ENCODE measurements at places on chromosomes 1 and 21.

DNA sequence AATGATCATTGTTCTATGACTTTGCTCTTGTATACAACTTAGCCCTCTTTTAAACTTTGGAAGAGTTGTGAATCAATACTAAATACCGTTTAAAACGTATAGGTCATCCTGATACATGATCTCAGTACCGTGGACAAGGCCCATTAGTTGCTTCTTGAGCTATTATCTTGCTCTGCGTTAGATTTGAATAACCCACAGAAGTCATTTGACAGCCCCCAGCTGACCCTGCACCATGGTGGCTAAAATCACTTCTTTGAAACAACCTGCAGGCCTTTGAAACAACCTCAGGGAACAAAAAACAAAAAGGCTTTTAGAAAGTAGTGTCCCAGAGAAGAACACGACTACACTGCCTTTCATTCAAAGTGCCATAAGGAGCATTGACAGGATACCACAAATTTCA lies 473.0 kb upstream of the ADGRL2 start:
- no peak for DNase-seq

- no peak for DNase-seq
These were observed 63.0 kb upstream of the MPC2 start for GRCh38 chr1:167999877-168000276.

DNA sequence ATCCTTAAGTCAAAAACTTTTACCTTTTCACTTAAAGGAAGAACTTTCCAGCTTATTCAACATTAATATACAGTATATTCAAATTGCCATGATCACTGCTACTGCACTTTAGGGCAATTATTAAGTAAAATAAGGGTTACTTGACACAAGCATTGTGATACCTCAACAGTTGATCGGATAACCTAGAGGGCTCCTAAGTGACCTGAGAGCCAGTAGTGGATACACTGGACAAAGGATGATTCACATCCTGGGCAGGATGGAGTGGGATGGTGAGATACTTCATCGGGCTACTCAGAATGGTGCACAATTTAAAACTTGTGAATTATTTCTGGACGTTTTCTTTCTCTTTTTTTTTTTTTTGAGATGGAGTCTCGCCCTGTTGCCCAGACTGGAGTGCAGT lies 54.5 kb upstream of the PPM1J start:
- no peak for DNase-seq

GRCh38 chr1:53293123-53293522 lies 34.7 kb downstream of the LRP8 start:
- DNase-seq = no peak

DNA sequence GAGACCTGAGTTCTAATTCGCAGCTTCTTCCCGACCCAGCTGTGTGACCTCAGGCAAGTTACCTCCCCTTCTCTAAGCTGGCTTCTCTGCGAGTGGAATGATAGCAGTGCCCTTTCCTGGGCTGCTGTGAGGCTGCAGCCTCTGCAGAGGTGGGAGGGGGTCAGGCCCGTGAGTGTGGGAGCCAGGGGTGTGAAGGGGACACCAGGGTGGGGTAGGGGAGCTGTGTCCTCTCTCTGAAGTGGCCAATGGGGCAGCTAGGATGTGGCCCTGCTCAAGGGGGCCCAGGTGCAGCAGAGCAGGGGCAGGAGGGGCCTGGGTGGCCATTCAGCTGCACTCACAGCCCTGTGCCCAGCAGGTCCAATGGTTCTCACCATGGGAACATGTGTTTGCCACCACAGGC lies 24.5 kb downstream of the DMRTB1 start:
- DNase-seq = no peak

DNA sequence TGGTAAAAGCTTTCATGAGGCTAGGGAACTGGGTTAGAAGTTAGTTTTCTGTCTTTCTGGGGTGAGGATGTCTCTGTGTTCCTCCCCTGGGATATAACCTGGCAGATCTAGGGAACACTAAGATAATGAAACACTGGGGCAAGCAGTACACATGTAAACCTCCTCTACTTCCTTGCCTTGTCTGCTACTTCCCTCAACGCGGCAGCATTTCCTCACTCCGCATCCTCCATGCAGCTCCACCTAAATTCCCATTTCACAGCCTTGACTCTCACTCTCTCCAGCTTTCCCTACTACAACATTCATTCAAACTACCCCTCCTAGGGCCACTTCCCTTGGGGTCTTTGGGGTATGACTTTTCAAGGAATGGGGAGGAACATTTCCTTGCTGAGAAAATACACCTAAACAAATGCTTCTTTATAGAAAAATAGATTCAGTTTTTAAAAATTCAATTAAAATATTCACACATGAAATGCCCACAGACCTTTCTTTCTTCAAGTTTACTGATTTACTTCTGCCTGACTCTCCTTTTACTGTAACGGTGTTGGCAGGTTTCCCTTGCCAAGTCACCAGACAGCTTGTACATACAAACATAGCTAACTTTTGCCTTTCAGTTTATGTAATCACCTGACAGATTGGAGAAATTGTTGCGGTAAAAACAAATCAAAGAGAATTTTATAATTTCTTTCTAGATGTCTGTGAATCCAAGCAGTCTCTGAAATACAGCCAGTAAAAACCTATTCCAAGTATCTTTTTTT lies 90.1 kb downstream of the TNFSF18 start:
- DNase-seq = no peak

DNA sequence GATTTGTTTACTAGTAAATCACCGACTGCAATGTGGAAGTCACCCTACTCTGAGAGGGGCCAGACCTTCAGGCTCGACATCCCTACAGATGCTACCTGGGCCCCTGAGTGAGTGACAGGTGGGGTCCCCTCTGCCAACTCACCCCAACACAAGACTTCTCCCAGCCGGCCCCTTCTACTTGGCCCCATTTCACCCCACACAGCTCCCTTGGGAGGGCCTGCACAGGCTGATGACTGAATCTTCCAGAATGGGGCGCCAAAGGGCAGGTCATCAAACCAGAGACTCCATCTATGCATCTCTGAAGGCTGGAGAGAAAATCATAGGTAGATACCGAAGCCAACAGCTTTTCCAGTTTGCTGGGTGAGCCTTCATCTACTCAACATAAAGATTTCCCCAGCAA lies 9.4 kb upstream of the S100A8 start:
- no peak for DNase-seq

DNA sequence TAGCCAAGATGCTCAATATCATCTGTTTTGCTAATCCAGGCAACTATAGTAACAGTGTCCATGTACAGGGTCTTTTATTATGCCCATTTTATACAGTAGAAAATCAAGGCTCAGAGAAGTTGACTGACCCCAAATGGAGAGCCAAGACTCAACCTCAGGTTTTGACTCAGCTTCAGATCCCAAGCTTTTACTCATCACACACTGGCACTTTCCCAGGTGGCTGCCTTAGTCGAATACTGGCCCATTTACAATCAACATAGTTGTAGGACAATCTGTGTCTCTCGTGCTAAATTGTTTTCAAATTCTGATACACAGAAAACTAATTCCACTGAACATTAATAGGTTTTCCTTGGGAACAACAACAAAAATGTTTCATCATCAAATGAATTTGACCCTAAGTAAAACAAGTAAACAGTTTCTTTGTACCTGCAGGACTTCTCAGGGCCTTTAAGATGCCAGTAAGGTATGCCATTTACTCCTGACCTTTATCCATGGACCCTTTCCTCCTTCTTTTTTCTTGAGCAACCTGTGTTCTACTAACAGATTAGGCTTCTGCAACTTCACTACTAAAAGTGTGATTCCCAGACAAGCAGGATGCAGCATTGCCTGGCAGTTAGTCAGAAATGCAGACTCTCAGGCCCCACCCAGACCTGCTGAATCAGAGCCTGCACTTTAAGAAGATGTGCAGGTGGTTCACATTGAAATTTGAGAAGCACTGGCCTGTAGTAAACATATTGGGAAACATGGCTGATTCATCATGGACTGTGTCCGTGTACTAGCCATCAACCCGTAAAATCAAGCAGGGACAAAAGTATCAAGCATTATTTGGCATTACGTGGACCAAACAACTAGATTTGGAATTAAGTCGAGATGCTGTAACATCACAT lies 128.8 kb downstream of the RRAGC start:
- no peak for DNase-seq

DNA sequence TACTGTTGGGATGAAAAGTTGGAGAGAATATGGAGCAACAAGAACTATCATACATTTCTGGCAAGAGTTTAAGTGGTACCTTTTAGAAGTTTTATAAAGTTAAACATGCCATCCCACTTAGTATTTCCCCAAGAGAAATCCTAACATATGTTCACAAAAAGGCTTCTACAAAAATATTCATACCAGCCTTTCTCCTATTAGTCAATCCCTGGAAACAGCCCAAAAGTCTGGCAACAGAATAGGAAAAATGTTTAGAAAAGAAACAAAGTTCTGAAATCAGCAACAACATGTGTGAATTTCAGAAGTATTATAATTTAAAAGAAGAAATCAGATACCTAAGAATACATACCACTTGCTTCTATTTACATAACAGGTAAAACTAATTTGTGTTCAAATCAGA lies 271.0 kb downstream of the DSCAM start:
- DNase-seq = no peak

DNA sequence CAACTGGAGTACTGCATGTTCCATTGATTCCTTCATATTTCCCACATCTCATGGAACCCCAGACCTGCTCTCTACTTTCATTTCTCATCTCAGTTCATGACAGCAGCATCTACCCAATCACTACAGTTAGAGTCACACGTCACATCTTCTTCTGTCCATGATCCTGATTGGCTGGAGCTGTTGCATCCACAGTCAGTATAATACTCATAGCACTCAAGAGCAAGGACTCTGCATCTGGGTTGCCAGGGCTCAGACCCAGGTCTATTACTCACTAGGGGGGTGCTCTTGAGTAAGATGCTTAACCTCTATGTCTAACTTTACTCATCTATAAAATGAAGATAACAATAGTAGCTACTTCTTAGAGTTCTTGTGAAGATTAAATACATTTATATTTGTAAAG lies 4.4 kb upstream of the XPR1 start:
- DNase-seq = no peak

- DNase-seq = no peak
These were observed at the start of gene PADI1 for GRCh38 chr1:17204546-17205440. PADI1 (plus strand) TSS chr1:17205128; CDS start chr1:17205218, 90 bp downstream.

DNA sequence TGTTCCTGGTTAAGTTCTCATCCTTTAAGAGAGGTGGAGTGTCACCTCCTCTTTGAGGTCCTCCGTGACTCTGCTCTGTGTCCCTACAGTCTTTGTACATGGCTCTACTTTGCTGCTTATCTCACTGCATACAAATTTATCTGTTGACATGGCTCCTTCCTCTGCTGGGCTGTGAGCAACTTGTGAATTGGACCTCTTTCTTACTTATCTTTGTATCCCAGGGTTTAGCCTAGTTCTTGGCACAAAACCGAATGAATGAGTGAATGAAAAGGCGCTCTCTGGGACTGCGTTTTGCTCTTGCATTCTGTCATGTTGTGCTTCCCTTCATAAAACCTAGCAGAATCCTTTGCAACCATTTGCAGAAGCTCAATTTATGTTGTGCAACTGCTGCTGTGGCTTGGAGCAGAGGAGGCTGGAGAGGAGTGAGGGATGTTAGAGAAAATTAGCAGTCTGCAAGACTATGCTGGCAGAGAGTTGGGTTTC lies 12.4 kb downstream of the SLC26A9 start:
- no peak for DNase-seq

DNA sequence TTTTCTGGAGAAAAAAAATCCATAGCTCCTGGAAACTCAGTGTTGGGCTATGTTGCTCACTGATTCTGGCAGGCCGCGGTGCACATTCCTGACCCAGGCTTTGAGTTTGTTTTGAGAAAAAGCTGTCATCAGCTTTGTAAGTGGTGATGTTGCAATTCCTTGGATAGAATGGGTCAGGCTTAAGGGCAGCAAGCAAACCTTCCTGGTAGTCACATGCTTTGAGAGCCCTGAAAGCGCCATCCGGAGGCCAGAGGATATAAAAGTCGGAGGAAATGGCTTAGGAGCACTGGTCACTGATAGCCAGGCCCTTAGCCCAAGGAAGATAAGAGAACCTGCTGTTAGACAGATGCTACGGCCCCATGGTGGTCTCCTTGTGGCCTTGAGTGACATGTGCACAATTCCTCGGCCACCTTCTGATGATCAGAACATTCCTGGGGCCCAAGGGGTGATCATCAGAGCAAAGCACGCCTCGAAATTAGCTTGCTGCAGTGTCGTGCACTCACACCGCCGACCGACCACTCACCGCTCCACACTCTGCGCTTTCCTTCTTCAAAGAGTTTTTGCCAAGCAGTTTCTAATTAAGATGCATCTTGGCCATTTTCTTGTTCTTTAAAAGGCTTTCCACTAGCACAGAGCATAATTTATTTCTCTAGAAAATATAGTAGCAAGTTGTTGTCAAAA lies 78.6 kb downstream of the MAN1C1 start:
- no peak for DNase-seq

DNA sequence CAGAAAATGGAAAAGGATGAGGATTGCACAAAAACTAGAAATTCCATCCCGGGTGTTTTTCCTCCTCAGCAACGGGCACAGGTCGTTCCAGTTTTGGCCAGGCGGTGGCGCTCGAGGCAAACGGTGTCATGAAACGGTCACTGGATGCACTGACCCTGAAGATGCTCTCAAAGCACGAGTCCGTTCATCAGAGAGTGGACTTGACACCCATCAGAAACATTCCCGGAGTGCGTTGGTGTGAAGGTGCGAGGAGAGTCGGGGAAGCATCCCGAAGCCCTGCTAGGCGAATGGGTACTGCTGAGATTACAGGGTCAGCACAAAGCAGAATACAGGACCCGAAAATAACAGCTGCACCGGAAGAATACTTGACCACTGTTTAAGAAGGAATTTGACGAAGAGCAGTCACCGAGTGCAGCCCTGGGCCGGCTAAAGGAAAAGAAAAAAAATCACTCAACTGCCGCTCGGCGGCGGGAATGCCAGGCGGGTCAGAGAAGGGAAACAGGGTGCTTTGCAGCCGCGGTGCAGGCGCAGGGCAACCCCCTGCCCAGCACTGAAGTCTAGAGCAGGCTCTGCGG lies 71.7 kb upstream of the ETS2 start:
- DNase-seq = peak; percentile 98

GRCh38 chr21:25409978-25410377 lies 197.3 kb downstream of the MRPL39 start:
- no peak for DNase-seq

DNA sequence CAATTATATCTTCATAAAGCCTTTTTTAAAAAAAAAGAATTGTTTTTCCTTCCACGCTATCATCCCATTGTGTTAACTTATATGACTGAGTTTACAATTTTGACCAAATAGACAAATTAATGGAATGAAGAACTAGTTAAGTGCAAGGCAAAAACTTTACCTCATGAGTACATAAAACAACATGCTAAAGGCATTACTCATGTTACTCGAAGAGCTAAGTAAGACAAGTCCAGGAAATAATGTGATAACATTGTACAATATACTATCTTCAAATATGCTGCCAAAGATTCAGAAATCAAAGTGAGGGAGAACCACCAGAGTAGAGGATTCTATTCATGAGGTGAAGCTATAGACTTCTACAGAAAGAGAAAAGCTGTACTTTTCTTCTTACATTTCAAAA lies 24.2 kb upstream of the DYNLT5 start:
- DNase-seq = no peak

GRCh38 chr1:197252973-197253372 lies 15.1 kb upstream of the CRB1 start:
- no peak for DNase-seq

GRCh38 chr1:209601809-209602657 lies 18.5 kb downstream of the CAMK1G start:
- no peak for DNase-seq

- no peak for DNase-seq
These were observed 22.1 kb downstream of the PRRC2C start for GRCh38 chr1:171507435-171507834.

GRCh38 chr1:158999316-159000069 lies 10.2 kb upstream of the IFI16 start:
- peak; percentile 74 for DNase-seq
